Naive B cell (primary cell): ENCODE measurements at places on chromosomes 4 and X. TPM values are rescaled to one million over a fixed set of nuclear protein-coding genes. Genes with fewer than 3 reads are reported as not detected.
A peak's percentile ranks its signal among the peaks of the same experiment; 100 is the strongest.

Gene SLIT2
- polyA plus RNA-seq: not detected

Gene CXXC4
- not detected for polyA plus RNA-seq

DNA sequence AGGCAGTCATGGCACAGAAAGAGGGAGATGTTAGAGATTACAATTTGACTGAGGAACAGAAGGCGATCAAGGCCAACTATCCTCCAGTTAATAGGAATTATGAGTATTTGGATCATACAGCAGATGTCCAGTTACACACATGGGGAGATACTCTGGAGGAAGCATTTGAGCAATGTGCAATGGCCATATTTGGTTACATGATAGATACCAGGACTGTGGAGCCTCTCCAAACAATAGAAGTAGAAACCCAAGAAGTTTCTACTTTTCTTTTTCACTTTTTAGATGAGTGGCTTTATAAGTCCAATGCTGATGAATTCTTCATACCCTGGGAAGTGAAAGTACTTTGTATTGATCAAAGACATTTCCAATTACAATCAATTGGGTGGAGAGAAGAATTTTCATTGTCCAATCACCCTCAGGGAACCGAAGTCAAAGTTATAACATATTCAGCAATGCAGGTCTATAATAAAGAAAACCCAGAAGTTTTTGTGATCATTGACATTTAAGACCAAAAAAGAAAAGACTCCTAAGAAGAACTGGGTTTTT lies 139.1 kb downstream of the MAB21L2 start:
- DNase-seq: no peak
- no peak overlapping the region for H3K27ac ChIP-seq
- H3K4me3 ChIP-seq: no peak overlapping the region
- peaks cover 42% of the 10 kb centered on the region for H3K36me3 ChIP-seq
- peaks cover 4% of the 10 kb centered on the region for H3K4me1 ChIP-seq

DNA sequence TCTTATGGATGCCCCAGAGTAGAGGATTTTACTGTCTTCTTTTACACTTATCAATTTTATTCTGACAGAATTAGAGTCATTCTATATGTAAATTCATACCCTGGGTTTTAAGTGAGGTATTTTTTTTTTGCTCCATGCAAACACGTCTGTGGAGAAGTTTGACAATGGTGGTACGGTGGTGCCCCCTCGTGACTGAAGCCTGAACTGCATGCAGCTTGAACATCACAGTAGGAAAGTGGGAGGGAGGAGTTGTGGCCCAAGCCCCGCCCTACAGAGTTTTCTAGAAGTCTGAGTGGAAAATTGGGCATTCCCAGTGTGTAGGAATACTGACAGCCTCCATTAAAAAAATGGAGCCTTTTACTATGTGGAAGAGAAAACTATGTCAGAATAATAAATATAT lies 73.3 kb upstream of the RAB40AL start:
- no peak overlapping the region for H3K27ac ChIP-seq
- no peak overlapping the region for H3K4me3 ChIP-seq
- DNase-seq: peak; percentile 54
- no peaks in the 10 kb centered on the region for H3K36me3 ChIP-seq

GRCh38 chr4:22997358-22998224 lies 304.9 kb downstream of the GBA3 start:
- no peaks in the 10 kb centered on the region for H3K27me3 ChIP-seq
- H3K4me1 ChIP-seq: no peaks in the 10 kb centered on the region
- DNase-seq: no peak
- H3K4me3 ChIP-seq: no peak overlapping the region
- H3K36me3 ChIP-seq: no peaks in the 10 kb centered on the region

DNA sequence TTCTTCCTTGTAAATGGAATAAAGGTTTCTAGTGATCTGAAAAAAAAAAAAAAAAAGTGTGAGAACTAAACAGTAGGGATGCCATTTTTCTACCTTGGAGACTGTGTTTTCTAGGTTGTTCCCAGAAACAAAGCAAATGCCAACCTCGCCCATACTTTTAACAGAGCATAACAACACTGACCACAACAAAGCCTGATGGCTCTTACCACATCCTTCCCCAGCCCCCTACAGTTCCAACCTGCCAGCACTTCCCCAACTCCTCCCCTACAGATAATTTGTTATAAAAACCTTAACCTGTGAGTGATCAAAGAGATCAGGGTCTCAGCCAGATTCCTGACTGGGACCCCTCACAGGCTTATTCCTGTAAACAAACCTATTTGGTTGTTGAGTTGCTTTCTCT lies 940.0 kb downstream of the SH3BGRL start:
- no peaks in the 10 kb centered on the region for H3K4me1 ChIP-seq
- H3K27me3 ChIP-seq: no peaks in the 10 kb centered on the region
- no peak for DNase-seq
- no peak overlapping the region for H3K4me3 ChIP-seq

GRCh38 chr4:187606581-187606980 lies 389.0 kb upstream of the ZFP42 start:
- no peaks in the 10 kb centered on the region for H3K4me1 ChIP-seq
- DNase-seq: peak; percentile 1
- no peaks in the 10 kb centered on the region for H3K36me3 ChIP-seq
- H3K4me3 ChIP-seq: no peak overlapping the region
- H3K27me3 ChIP-seq: no peaks in the 10 kb centered on the region

GRCh38 chr4:155615081-155615887 lies 51.4 kb upstream of the GUCY1A1 start:
- peaks cover 8% of the 10 kb centered on the region for H3K4me1 ChIP-seq
- no peak overlapping the region for H3K27ac ChIP-seq
- no peak for DNase-seq
- peak overlapping the region; percentile 3 for H3K4me3 ChIP-seq
- H3K36me3 ChIP-seq: no peaks in the 10 kb centered on the region

DNA sequence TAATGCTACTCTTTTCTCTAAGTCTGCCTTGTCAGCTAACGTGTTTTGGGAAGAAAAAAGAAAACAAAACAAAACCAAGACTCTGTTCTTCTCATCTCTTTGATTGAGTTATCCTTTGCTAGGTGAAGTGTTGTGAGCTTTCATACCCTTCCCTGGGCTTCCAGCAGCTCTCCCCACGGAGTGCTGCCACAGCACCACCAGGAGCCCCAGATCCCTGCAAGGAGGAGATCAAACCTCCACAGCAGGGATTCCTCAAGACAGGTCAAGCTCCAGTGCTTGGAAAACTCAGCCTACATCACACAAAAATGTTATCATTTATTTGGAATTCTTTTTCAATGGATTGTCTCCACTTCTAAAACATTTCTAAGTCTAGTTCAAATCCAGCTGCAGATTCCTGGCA lies 1981.9 kb upstream of the TENM3 start:
- H3K27ac ChIP-seq: no peak overlapping the region
- no peaks in the 10 kb centered on the region for H3K36me3 ChIP-seq
- H3K4me1 ChIP-seq: no peaks in the 10 kb centered on the region
- H3K4me3 ChIP-seq: no peak overlapping the region
